Eye (tissue), 1 donor: ENCODE measurements at places on chromosomes 13 and 19.
A peak's percentile ranks its signal among the peaks of the same experiment; 100 is the strongest.

GRCh38 chr19:19711306-19711933 lies 21.5 kb downstream of the ZNF14 start:
- DNase-seq, result no peak

- DNase-seq, result no peak
Measured at GRCh38 chr19:16381756-16382401, 57.3 kb downstream of the KLF2 start.

DNA sequence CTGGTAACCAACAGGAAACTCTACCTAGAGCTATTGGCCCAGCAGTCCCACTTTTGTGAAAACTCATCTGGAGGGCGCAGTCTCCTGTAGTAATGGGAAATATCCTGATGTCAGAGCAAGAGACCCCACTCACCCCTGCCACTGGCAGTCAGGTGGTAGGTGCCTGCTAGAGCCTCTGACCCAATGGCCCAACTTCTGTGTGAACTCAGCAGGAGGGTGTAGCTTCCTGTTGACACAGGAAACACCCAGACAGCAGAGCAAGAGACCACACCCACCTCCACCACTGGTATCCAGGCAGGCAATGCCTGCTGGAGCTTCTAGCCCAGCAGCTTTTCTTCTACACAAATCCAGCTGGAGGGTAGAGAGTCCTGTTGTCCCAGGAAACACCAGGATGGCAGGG lies 1176.8 kb upstream of the PRR20A start:
- DNase-seq, result no peak

DNA sequence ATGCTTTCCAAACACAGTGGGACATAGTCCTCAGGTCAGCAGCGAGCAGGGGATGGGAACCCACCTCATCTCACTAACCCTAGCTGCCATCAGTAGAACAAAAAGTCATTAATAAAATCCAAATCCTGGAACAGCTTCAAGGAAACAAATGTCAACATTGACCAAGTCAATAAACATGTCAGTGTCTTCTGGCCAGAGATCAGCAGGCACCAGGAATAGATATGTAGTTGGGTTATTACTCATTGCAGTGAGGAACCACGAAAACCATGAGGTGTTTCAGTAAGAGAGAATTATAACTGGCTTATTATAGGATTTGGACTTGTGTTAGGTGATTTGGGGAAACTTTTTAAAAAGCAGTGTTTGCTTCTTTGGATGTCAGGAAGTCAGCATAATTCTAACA lies 17.1 kb upstream of the CD33 start:
- no peak for DNase-seq

- no peak for DNase-seq
Measured at GRCh38 chr13:32135056-32135390, 103.4 kb downstream of the FRY start.

DNA sequence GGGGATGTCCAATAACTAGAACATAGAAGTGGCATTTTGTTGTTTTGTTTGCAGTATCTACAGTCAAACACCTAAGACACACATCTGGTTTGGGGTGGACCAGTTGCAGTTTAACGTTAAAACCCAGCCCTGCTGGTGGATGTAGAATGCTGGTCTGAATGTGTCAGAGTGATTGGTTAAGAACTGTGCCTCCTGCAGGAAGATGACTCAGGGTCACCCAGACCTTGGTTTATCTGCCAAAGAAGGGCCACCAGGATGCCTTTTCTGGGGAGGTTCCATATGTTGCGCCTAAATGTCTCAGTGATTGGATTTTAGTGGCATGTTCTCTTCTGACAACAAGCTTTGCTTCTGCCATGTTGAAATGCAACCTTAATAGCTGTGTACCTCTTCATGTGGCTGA lies 23.1 kb downstream of the ZNF536 start:
- DNase-seq, result no peak

- no peak for DNase-seq
Measured at GRCh38 chr19:56263319-56263718, 9.2 kb upstream of the EDDM13 start.

- peak; percentile 48 for DNase-seq
Measured at GRCh38 chr13:94556041-94556440, 39.9 kb downstream of the TGDS start.

- peak; percentile 91 for DNase-seq
Measured at GRCh38 chr19:44903602-44904425, 1.8 kb upstream of the APOE start.

DNA sequence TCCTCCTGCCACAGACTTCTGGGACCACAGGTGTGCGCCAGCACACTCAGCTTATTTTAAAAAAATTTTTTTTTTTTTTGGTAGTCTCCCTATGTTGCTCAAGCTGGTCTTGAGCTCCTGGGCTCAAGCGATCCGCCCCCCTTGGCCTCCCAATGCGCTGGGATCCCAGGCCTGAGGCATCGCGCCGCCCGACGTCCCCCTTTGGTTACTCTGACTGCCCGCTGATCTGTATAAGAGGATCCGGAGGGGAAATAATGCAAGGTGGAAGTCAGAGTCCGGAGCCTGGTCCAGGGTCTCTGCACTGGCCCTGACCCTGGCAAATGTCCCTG lies 486 bp upstream of the ZNF805 start:
- no peak for DNase-seq

GRCh38 chr19:18597809-18598660 lies 8.6 kb downstream of the CRLF1 start:
- peak; percentile 41 for DNase-seq

DNA sequence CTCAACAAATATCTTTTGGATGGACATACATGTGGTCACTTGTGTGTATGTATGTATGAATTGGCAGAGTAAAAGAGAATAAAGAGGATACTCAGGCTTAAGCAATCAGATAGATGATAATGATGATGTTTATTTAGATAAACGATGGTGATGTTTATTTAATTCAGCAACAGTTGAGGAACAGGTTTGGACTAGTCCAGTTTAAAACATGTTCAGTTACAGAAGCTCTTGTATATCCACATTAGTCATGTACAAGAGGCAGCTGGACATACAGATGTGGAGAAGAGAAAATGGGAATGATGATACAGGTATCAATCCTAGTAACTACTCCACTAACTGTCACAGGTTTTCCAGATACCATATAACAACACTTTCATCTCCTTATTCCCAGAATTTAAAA lies 232.1 kb downstream of the DIAPH3 start:
- DNase-seq, result no peak

DNA sequence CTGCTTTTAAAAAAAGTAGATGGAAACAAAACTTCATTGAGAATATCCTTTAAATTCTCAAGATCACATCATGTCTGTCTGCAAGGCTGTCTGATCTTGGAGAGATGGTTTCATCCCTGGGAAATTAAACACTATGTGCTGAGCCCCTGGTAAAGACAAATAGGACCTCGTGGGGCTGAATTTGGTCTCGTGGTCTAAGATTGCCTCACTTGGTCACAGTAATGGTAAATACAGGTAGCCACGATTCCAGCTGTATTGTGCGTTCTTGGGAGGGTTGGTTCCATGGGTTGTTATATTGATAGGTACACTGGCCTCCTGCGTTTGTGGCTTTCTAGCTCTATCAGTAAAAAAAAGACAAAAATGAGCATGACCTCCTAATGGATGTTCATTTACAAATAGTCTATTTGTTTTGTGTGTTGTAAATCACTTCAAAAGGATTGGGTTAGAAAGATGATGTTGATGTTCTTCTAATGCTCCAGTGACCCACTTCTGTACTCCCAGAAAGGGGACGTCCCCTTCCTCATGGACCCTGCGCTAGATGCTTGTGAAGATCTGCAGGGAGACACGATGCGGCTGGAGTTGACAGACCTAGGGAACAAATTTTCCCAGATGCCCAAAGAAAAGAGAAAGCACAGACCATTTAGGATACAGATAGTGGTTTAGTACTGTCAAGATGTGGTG lies 1.8 kb downstream of the CEBPG start:
- DNase-seq, result no peak

- DNase-seq, result no peak
Measured at GRCh38 chr19:37009871-37010270, 68.4 kb upstream of the ZNF420 start.

GRCh38 chr19:1911995-1912394 lies 6.8 kb downstream of the ADAT3 start:
- DNase-seq, result no peak

DNA sequence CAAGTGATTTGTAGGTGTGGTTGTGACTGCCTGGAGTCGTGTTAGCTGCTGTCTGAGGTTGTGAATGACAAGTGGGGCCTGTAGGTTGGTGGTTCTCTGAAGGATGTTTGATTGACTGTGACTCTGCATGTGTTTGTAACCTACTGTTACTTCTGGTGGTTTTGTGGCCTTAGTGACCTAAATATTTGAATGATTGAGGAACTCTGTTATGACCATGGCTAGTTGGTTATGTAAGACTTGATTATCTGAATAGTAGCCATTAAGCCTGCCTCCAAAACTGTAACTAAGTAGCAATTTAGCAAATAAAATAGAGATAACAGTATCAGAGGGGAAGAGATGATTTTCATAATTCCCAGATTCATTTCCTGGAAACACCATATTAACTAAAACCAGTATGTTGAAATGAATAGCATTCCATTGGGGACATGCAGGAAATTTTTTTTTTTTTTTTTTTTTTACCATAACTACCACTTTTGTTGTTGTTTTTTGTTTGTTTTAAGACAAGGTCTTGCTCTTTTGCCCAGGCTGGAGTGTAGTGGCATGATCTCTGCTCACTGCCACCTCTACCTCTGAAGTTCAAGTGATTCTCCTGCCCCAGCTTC lies 865 bp downstream of the ZNF382 start:
- DNase-seq, result no peak

DNA sequence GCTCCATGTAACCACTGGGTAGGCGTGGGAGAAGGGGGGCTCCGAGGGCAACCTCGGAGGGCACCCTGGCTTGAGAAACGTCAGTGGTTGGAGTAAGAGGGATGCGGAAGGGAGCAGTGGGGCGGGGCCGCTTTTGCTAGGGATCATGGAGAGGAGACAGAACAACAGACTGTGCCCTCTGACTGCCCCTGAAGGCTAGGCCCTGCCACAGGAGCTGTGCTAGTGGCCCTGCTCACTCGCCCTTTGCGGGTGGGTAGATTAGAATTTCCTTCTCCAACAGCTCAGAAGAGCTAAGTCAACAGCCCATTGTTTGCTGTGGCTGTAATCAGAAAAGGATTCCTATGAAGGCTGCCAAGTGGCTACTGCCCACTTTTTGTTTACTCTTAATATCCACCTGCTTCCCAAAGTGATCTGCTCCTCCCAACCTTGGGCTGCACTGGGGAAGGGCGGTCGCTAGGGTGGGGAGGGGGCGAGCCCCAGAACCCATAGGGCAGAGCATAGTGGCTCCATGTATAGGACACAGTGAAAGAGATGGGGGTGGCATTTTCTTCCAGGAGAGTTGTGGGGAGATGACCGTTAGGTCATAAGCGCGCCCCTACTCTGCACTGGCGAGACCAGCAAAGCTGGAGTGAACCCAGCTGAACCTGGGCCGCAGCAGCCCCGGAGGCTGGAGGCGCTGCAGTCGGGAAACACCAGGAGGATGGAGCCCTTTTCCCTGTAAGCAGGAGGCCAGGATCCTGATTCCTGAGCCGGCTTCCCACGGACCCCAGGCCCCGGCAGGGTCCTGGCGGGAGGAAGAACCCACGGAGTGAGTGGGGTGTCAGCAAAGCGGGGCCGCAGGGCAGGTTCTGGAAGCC lies 1.9 kb upstream of the C1QTNF9 start:
- no peak for DNase-seq

- no peak for DNase-seq
Measured at GRCh38 chr19:29836409-29836825, 24.6 kb downstream of the CCNE1 start.

DNA sequence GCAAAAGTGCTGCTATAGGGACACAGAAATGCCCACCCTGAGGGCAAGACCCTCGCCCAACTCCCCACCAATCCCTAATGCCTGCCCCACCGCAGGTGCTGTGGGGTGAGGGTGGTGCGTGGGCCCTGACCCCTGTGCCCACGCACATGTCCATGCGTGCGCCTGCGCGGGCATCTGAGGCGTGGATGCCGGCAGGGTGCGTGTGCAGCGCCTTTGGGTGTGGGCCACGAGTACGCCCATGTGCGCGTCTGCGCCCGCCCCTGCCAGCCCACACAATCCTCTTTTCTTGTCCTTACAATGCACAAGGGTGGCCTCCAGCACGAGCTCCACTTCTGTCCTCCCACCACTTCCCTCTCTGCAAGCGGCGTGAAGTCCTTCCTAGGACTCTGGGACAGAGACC lies 14.3 kb downstream of the FUT6 start:
- DNase-seq, result no peak

DNA sequence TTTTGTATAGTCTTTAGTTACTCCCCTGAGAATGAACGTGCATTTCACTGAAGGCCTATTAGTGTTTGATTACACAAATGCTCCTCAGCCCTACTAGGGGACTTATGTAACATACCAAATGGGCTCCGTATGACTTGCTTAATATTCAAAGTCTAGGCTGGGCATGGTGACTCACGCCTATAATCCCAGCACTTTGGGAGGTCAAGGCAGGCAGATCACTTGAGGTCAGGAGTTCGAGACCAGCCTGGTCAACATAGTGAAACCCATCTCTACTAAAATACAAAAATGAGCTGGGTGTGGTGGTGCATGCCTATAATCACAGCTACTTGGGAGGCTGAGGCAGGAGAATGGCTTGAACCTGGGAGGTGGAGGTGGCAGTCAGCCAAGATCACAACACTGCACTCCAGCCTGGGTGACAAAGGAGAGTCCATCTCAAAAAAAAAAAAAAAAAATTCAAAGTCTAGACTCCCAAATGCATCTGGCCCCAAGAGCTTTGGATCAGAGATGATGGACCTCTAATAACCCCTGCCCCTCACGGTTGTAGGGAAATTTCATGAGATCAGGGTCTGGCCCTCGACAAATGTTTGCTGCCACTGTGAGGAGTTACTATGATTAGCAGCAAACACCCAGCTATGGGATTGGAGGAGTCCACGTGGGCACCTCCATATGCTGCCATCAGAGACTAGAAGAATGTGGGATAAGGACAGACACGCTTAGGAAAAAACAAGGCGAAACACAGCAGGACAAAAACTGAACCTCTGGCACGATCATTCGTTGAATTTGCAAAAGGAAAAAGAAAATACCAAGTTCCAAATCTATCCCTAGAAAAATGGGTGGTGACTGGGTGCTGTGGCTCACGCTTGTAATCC lies 4.6 kb downstream of the FBXO17 start:
- DNase-seq, result no peak

DNA sequence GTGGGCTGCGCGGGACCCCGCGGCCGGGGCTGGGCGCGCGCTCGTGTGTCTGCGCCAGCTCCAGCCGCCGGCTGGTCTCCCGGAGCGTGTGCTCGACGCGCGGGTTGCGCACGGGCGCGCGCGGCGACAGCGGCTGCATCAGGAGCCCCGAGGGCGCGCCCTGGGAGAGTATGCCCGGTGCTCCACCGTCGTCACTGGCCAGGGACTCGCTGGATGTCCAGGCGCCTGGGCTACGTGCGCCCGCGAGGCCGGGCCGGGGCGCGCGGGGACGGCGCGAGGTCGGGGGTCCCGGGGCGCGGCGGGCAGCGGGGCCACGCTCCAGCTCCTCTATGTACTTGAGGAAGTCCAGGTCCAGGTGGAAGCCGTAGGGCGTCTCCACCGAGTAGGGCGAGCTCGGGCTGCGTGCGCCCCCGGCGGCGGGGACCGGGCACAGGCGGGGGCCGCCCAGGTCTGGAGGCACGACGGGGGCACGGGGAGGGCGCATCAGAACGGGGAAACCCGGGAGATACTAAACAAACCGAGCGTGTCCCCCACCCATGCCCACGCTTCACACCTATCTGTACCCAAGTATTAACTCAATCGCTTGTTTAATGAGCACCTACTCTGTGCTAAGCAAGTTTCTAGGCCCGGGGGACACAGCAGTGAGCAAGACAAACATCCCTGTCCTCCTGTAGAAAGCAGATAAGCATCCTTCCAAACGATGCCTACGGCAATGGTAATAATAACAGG lies 7.6 kb downstream of the KANK3 start:
- peak; percentile 15 for DNase-seq

GRCh38 chr19:31819837-31820236 lies 470.6 kb upstream of the TSHZ3 start:
- no peak for DNase-seq
